Temporal lobe (tissue), 4 donors: ENCODE measurements at places on chromosomes 6 and 20. TPM values are rescaled to one million over a fixed set of nuclear protein-coding genes. Genes with fewer than 3 reads are reported as not detected.

The HDGFL1 gene
- under 0.01 TPM for total RNA-seq

The THEMIS gene
- total RNA-seq, result 0.25 TPM

The LINC00237 gene
- total RNA-seq, result 2.7 TPM

The MRS2 gene
- 15.2 TPM for total RNA-seq

The VSX1 gene
- under 0.01 TPM for total RNA-seq

The GABRR2 gene
- 0.25 TPM for total RNA-seq

The CMTR1 gene
- total RNA-seq, result 27.5 TPM

The PAQR8 gene
- 13.8 TPM for total RNA-seq

The LHFPL5 gene
- total RNA-seq, result 0.98 TPM

The CDSN gene
- not detected for total RNA-seq

The MRPS18A gene
- 12.3 TPM for total RNA-seq

The MOXD1 gene
- total RNA-seq, result 30.5 TPM

The ANGPT4 gene
- not detected for total RNA-seq

The NFATC2 gene
- 0.49 TPM for total RNA-seq

The IL17A gene
- total RNA-seq, result not detected

The WFDC10B gene
- not detected for total RNA-seq

The TXLNB gene
- 0.25 TPM for total RNA-seq

The TRIM31 gene
- not detected for total RNA-seq

The GJA1 gene
- 53.6 TPM for total RNA-seq

The SLX4IP gene
- total RNA-seq, result 5.7 TPM

The MYH7B gene
- under 0.01 TPM for total RNA-seq

The HS3ST5 gene
- total RNA-seq, result 17.2 TPM

The PLN gene
- total RNA-seq, result 0.74 TPM

The RRAGD gene
- total RNA-seq, result 60.2 TPM

The ADTRP gene
- 0.98 TPM for total RNA-seq
